ENCODE measurements at places on chromosomes 7 and 10.

DNA sequence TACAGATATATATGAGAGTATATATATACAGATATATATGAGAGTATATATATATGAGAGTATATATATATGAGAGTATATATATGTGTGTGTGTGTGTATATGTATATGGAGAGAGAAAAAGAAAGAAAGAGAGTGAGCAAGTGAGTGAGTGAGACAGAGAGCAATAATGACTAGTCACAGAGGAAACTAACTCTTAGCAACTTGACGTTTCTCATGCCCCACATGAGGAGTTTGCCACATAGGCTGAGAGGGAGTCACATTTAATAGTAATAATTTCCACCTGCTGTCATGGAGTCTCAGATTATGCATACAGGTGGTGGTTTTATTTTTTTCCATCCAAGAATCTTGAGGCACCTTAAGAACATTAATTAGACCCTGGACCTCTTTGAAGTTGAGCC lies 199.9 kb downstream of the GATA3 start:
- DNase-seq: no peak

DNA sequence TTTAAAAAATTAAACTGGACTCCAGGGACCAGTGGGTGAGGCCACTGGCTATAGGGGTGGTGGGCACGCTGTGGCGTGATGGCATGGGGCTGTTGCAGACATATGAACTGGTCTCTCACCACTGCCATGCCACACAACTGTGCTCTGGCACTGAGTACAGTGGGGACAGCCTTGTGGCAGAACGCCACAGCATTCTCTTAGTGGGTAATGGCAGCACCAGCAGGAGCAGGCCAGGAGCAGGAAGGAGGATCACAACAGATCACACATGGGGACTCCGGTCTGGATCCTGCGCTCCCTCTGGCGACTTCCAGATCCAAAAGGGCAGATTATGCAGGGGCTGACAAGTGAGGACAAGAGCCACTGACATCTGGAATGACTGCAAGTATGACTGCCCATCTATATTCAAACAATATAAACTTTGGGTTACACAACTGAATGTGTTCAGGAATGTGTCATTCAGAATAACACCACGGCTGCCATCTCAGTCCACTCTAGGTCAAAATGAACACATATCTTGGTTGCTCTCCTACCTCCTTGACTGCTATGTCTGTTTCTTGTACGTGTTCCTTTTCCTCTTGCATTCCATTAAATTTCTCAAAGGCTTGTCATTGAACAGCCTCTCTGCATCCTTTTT lies 176.0 kb downstream of the KMT2E start:
- no peak for DNase-seq

DNA sequence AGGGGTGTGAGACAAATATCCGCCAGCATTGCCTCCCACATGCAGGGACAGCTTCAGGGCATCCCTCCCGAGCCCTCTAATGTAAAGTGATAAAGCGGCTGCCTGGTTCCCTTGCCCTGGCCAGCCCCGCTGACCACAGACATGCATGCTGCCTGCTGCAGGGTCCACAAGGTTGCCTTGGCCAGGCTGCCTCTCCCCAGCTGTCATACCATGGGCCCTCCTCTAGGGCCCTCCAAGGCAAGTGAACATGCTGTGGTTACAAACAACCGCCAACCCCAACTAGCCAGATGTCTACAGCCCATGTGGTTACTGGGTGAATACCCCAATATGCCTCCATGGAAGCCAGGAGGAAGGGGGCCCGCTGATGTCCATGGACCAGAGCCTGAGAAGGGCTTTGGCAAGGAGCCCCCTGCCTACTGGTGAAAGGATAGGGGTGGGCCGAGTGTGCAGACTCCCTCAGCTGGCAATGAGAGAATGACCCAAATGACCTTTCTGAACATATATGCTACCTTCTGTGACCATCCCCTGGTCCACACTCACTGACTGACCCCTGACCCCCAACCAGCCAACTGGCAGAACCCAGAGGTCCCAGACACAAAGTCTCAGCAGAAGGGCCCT lies 37.4 kb downstream of the GRID1 start:
- DNase-seq: no peak

GRCh38 chr7:149245244-149245643 lies 5.8 kb downstream of the ZNF212 start:
- no peak for DNase-seq

DNA sequence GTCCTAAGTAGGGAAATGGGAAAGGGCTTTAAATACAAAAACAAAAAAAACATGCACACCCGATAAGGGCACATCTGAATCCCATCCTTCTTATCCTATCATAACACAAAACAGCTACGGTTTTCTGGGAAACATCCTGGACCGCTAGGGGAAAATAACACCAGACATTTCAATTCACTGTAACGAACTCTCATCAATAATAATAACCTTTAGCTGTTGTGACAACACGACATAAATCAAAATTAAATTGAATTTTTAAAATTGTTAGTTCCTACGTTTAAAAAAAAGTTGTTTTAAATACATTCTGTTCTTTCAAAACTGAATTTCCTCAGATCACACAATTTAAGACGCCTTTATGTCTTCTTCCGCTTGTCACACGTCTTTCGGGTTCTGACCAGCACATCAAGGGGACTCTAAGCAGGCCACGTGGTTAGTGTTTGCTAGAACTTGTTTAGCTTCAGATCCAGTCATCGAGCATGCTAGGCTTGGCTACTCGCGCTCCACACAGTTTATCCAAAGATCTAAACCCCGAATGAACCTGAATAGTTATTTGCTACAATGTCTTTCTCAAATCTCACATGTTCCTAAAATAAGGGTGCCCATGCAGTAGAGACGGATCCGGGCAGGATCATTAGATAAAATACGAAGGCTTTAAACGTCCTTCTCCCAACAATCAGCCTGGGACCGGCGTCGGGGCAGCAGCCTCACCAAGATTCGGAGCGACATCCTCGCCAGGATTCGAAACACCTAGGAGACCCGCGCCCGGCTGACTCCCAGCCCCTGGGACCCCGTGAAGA lies 839 bp downstream of the IKZF5 start:
- DNase-seq: peak; percentile 17

- DNase-seq: no peak
Observed at GRCh38 chr10:86635402-86635801, 18.9 kb upstream of the OPN4 start.

- no peak for DNase-seq
Observed at GRCh38 chr10:110432814-110433565, 64.7 kb upstream of the DUSP5 start.

Data from activated CD4-positive, alpha-beta T cell treated with anti-CD3 and anti-CD28 coated beads for 1 hour (primary cell).